ENCODE measurements at places on chromosomes 1 and 21.

DNA sequence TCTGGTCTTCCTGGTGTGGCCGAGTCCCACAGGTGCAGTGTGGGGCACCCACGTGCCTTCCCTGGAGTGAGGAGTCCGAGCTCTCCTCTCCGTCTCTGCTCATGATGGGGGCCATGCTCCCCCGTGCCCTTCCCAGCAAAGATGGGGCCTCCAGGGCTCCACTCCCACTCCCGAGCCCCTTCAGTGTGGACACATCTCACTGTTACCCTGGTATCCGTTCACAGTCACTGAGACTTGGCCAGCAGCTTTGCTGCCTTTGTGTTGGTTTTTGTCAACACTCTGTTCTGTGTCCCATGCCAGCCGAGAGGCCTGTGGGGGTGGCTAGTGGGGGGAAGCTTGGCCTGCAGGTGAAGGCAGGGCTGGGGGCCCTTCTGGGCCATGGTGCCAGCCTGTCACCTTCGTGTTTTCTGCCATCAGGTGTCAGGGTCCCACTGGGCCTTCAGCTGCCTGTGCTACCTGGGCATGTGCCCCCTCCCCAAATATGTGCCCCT is 46.9 kb upstream of the POFUT2 start:
- no peak for DNase-seq

GRCh38 chr1:210748796-210749195 is 385.2 kb downstream of the KCNH1 start:
- DNase-seq: no peak

GRCh38 chr1:7171168-7171567 is 385.9 kb downstream of the CAMTA1 start:
- no peak for DNase-seq

DNA sequence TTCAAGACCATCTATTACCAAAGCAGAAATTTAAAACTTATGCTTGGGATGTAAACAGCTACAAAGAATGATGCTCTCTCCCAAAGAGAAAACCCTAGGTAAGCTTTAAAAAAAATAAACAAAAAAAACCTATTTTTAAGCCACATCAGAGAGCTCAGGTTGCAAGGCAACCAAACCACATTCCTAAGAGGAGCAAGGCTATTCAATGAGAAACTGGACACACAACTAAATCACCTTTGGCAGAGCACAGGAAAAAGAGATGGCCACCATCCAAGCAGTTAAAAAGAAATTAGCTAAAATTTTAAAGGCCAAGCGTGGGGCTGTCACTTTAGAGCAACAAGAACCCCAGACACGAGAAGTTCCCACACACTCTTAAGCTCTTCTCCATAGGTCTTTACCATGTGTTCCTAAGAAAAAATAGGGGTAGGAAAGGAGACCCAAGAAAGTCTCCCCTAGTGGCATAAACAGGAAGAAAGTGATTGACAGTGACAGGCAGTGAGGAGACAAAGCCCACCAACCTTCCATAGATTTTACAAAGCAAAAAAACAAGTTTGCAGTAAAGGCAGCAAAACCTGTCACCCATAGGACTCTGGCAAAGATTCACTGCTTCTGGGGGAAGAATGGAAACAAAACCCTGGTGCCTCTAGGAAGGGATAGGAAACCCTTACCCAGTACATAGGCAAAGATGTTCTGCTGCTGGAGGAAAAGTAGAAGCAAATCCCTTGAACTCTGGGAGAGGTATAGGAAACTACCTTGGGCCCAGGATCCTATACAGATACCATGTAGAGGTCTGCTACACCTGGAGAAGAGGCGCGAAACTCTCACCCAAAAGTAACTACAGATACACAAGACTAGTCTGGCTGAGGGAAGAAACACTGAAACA is 68.5 kb downstream of the FOXJ3 start:
- DNase-seq: no peak

- no peak for DNase-seq
Measured at GRCh38 chr1:219206350-219206749, 32.7 kb downstream of the LYPLAL1 start.

GRCh38 chr21:15820852-15821379 is 91.1 kb downstream of the USP25 start:
- no peak for DNase-seq

DNA sequence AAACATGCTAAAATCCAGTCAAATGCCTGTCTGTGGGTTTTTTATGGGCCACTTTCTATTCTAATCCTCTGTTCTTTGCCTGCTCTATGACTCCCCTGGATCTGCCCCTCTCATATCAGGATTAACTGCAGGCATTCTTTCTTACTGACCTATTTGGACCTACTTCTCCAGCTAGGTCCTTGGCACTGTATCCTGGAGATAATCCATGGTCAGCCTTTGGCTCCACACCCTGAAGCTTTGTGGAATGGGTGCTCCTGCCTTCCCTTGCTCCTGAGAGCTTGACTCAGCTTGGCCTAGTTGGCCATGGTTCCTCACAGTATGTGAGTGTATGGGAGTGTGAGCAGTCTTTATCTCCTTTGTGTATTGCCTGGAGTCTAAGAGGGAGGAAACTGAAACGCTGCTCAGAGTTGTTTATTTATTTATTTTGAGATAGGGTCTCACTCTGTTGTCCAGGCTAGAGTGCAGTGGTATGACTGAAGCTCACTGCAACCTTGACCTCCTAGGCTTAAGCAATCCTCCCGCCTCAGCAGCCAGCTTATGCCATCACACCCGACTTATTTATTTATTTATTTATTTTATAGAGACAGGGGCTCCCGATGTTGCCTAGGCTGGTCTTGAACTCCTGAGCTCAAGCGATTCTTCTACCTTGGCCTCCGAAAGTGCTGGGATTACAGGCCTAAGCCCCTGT is 28.7 kb upstream of the CDC14A start:
- DNase-seq: no peak

- no peak for DNase-seq
Measured at GRCh38 chr1:82634266-82634665, 833.5 kb downstream of the ADGRL2 start.

DNA sequence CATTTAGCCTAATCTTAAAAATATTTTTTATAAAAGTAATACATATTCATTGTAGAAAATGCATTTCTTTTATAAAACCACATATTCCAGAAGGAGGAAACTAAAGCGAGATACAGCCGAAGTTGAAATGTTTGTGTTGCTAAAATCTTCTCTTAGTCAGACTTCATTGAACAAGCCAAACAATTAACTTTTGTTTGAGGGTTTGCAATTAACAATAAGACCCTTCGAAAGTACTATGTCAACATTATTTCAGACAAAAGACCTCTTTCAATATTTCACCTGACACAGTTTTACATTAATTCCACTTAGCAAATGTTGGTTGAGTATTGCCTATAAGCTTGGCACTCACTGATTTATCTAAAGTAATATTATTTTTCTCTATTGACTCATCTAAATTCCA is 354.0 kb upstream of the ADAMTS5 start:
- DNase-seq: no peak

DNA sequence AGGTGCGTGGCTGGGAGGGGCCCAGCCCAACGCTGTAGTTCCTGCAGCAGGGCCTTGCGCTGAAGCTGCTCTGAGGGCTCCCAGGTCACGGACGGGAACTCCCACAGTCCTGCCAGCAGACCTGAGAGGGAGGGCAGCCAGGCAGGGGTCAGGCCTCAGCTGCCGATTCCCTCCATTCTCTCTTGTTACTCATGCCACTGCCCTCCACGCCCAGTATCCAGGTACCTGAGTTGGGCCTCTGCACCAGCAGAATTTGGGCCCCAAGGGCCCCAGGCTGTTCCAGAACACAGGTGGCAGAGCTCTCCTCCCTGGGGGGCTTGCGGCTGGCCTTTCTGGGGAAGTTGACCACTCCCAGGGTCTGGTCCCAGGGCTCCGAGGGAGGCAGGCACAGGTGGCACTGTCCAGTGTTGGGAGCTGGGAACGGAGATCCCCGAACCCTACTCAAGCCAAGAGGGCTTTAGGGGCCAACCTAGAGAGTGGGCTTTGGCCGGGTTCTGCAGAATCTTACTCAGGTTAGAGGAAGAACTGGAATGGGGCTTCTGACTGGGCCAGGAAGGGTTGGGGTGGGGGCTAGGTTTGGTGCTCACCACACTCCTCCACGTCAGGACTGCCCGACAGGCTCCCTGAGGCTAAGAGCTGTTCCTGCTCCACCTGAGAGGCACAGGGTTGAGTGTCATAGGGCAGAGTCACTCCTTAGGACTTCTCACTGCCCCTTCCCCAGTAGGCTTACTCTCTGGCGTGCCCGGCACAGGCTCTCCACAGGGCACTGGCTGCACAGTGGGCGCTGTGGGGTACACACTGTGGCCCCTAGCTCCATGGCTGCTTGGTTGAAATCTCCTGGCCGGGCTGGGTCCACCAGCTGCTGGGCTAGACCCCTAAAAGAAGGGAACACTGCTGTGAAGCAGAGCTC is 5.0 kb downstream of the HPDL start:
- DNase-seq: no peak

GRCh38 chr1:113178522-113178921 is 105.5 kb downstream of the LRIG2 start:
- no peak for DNase-seq

DNA sequence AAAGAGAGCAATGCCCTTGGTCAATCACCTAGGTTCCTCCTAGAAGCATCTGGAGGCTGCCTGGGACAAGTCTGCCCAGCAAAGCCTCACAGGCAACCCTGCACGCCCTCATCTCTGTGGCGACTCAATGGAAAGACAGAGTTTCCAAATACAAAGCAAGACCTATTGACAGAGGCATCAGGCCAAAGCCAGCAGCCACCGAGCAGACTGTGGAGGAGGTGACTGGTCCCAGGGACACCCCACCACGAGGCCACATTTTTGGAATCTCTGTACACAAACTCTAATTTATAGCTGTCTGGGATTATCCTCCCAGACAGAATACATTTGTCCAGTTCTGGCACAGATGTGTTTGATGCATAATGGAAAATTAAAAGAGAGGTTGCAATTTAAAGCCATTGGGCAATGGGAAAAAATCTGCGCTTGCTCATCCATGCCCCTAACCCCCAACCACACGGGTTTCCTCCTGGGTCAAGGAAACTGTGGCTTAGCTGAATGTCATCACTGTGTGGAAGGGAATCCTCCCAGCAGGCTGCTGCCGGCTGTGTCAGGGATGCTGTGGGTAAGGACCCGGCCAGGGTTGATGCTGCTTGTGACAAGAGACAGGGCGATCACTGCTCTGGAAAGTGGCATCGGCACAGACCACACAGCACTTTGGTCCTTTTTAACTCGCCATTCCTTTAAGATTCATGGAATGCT is 14.3 kb downstream of the TSPAN2 start:
- DNase-seq: no peak

DNA sequence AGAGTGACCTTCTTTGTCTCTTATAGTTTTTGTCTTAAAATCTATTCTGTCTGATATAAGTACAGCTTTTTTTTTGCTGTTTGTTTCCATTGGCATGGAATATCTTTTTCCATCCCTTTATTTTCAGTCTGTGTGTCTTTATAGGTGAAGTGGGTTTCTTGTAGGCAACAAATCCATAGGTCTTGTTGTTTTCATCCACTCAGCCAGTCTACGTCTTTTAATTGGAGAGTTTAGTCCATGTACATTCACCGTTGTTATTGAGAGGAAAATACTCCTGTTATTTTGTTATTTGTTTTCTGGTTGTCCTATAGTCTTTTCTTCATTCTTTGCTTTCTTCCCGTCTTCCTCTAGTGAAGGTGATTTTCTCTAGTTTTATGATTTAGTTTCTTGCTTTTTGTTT is 115.9 kb downstream of the IFI44 start:
- no peak for DNase-seq

- no peak for DNase-seq
Measured at GRCh38 chr1:197465528-197466327, 197.7 kb downstream of the CRB1 start.

- DNase-seq: no peak
Measured at GRCh38 chr21:20856926-20857325, 141.3 kb upstream of the NCAM2 start.

GRCh38 chr1:215612391-215612790 is 45.3 kb downstream of the KCTD3 start:
- DNase-seq: no peak

DNA sequence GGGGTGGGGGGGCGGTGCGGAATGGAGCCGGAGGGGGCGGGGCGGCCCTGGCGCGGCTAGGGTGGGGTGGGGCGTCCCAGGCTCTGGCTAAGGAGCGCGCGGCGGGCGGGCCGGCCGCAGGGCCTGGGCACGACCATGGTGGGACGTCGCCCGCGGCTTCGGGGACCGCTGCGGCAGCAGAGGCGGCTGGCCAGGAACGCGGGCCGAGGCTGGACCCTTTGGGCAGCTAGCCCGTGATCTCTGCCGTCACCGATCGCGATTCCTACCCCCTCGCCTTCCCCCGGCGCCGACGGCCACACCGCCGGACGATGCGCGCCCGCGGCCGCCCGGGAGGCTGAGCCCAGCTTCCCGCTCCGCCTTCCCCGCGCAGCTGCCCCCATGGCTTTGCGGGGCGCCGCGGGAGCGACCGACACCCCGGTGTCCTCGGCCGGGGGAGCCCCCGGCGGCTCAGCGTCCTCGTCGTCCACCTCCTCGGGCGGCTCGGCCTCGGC is at the start of gene MAP3K21:
MAP3K21 (plus strand) TSS at position 74 of the 491 bp plus-strand sequence; CDS start at position 379, 305 bp downstream.
- no peak for DNase-seq

- no peak for DNase-seq
Measured at GRCh38 chr1:200334661-200335256, 75.1 kb downstream of the ZNF281 start.

DNA sequence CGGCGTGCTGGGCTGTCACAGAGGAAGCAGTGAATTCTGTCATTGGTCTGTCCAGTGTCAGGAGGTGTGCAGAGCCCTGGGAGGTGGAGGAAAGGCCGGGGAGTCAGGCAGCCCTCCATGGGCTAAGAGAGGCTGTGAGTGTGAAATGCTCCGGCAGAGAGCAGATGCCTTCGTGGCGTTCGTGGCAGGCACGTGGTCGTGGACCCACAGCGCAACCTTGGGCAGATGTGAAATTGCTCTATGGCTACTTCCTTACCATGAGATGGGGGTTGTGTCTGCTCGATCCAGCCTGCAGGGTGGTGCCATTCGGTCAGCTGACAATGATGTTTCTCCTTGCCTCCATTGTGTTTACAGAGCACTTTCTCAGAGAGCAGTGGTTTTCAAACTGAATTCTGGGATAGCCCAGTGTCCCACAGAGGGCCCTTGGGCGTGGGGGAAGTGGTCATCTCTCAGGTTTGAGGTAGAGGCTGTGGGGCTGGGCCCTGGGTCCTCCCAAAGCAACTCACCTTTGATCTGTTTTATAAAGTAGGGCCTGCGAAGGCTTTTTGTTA is 27.9 kb downstream of the TNFRSF1B start:
- no peak for DNase-seq

- DNase-seq: no peak
Measured at GRCh38 chr1:115242543-115242942, 95.5 kb downstream of the NGF start.

DNA sequence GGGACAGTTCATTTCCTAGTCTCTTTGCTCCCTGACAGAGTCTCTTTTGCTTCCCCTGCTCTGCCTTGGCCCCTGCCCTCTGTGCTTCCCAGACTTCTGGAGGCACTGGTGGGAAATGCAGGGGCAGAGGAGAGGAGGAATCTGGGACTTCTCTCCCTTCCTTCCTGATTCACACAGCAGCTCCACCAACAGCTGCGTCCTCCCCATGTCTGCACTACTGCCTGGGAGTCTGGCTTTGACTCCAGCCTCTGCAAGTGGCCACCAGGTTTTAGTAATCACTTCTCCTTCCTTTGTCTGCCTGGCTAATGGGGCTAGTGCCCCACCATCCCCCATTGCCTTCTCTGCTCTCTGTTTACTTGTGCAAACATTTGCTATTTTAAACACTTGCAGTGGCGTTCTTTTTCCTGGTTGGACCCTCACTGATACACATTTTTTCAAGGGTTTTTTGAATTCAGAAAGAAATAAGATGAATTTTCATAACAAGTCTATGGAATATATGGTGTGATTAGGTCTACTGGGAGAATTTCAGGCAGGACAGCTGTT is 21.9 kb downstream of the FASLG start:
- DNase-seq: no peak

- DNase-seq: peak; percentile 65
Measured at GRCh38 chr1:58782178-58783089, 1.4 kb downstream of the JUN start.

- no peak for DNase-seq
Measured at GRCh38 chr1:6795661-6796060, 10.4 kb downstream of the CAMTA1 start.
